ENCODE measurements at places on chromosomes 7 and 10.

DNA sequence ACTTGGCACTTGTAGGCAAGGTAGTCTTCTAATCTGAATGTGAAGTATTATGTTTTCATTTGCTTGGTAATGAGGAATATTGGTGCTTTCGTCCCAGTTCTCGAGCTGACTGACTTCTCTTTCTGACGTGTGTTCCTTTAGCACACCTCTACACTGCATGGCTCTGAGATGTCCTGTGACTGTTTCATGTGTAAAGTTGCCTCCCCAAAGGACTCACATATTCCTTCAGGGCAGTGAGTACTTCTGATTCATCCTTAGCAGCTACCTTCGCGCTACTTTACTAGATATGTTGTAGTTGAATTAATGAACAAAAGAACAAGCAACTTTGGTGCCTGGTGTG lies 113.7 kb downstream of the EGFR start:
- no peak for DNase-seq
- H3K4me1 ChIP-seq, result no peaks in the 10 kb centered on the region
- no peak overlapping the region for H3K27ac ChIP-seq
- no peaks in the 10 kb centered on the region for H3K27me3 ChIP-seq
- no peaks in the 10 kb centered on the region for H3K36me3 ChIP-seq
- H3K4me3 ChIP-seq, result no peak overlapping the region

GRCh38 chr7:23158546-23158945 lies 23.3 kb upstream of the NUP42 start:
- no peaks in the 10 kb centered on the region for H3K4me1 ChIP-seq
- no peak overlapping the region for H3K4me3 ChIP-seq
- DNase-seq, result no peak
- H3K36me3 ChIP-seq, result peaks cover 1% of the 10 kb centered on the region
- H3K27ac ChIP-seq, result no peak overlapping the region

DNA sequence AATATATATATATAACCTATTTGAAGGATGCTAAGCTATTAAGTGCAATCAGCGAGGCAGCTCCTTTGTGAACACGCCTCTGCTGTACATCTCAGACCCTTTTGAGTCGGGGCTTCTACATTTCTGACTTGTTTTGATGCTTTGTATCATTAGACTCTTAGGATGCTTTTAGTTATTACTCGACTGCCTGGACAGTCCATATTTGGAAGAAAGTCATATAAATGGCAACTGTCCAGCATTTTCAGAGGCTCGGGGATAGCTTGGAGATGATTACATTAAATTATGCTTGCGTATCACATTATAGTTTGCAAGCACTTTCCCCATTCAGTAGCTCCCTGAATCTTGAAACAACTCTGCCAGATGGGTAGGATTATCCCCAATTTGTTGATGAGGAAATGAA lies 257.9 kb downstream of the PTEN start:
- 0 out of 2 replicates have a peak, but pooled peaks cover 2% of the 10 kb centered on the region for H3K4me1 ChIP-seq
- DNase-seq, result no peak
- no peaks in the 10 kb centered on the region for H3K36me3 ChIP-seq

- DNase-seq, result no peak
- H3K36me3 ChIP-seq, result peaks cover 21% of the 10 kb centered on the region
- H3K27me3 ChIP-seq, result no peaks in the 10 kb centered on the region
Measured at GRCh38 chr10:75032119-75032518, 79.3 kb upstream of the SAMD8 start.

- H3K27me3 ChIP-seq, result no peaks in the 10 kb centered on the region
- no peak overlapping the region for H3K27ac ChIP-seq
- H3K36me3 ChIP-seq, result no peaks in the 10 kb centered on the region
- DNase-seq, result no peak
Measured at GRCh38 chr7:38481401-38481800, 149.8 kb downstream of the AMPH start.

- peaks cover 17% of the 10 kb centered on the region for H3K4me1 ChIP-seq
- peak overlapping the region; percentile 30 for H3K4me3 ChIP-seq
- no peaks in the 10 kb centered on the region for H3K27me3 ChIP-seq
- H3K27ac ChIP-seq, result no peak overlapping the region
- DNase-seq, result peak; percentile 50
- H3K36me3 ChIP-seq, result no peaks in the 10 kb centered on the region
Measured at GRCh38 chr7:30879139-30880124, 32.2 kb upstream of the AQP1 start.

GRCh38 chr10:30500534-30500933 lies 66.5 kb downstream of the MAP3K8 start:
- no peak overlapping the region for H3K4me3 ChIP-seq
- DNase-seq, result no peak
- no peaks in the 10 kb centered on the region for H3K27me3 ChIP-seq
- no peaks in the 10 kb centered on the region for H3K36me3 ChIP-seq
- H3K27ac ChIP-seq, result no peak overlapping the region
- peaks cover 5% of the 10 kb centered on the region for H3K4me1 ChIP-seq

DNA sequence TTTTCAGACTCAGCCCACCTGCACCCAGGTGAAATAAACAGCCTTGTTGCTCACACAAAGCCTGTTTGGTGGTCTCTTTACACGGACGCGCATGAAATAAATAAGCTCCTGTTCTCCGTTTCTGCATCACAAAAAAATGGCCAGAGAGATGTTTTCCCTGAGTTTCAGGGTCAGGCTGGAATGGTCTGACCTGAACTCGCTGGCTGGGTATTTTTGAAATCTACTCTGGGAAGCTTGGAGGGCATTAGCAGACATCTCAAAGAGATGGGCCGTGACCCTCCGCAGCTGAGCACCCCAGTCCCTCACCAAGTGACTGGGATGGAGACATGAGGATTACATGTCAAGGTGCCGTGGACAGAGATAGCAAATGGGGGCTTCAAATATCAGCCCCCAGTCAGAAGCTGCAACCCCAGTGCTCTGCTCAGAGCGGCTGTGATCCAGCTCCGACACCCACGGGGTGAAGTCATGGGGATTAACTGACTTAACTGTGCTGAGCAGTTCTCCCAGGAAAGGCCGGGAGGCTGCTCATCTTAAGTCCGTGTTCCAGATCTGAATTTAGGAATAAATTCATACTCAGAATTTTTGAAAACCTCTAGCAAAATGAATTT lies 22.3 kb downstream of the CALML5 start:
- peak overlapping the region; percentile 75 for H3K27ac ChIP-seq
- peaks cover 7% of the 10 kb centered on the region for H3K36me3 ChIP-seq
- peak overlapping the region; percentile 58 for H3K4me3 ChIP-seq

DNA sequence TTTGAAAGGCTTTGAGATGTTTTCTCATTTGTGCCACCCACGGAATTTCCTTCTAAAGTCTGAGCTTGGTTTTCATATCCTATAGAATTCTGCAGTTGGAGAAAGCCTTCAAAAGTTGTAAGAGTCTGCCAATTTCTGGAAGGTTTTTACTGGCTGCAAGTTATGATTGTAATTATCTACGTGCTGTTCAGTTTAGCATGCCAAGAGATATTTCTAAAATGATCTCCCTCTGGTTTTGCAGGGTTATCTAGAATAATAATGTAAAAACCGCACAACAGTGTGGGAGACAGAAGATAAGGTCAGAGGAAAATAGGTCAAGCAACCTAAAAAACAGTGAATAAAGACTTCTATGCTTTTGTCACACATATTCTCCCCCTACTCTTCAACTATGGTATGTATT lies 69.3 kb downstream of the MTERF1 start:
- H3K4me1 ChIP-seq, result no peaks in the 10 kb centered on the region
- H3K27ac ChIP-seq, result no peak overlapping the region
- no peaks in the 10 kb centered on the region for H3K36me3 ChIP-seq
- DNase-seq, result no peak

- no peak overlapping the region for H3K27ac ChIP-seq
- no peak for DNase-seq
- no peak overlapping the region for H3K4me3 ChIP-seq
- no peaks in the 10 kb centered on the region for H3K4me1 ChIP-seq
- H3K36me3 ChIP-seq, result no peaks in the 10 kb centered on the region
Measured at GRCh38 chr7:22013711-22014110, 68.0 kb upstream of the CDCA7L start.

GRCh38 chr7:148474481-148475025 lies 116.0 kb upstream of the C7orf33 start:
- H3K27ac ChIP-seq, result no peak overlapping the region
- no peaks in the 10 kb centered on the region for H3K27me3 ChIP-seq
- H3K4me3 ChIP-seq, result no peak overlapping the region
- H3K36me3 ChIP-seq, result no peaks in the 10 kb centered on the region

DNA sequence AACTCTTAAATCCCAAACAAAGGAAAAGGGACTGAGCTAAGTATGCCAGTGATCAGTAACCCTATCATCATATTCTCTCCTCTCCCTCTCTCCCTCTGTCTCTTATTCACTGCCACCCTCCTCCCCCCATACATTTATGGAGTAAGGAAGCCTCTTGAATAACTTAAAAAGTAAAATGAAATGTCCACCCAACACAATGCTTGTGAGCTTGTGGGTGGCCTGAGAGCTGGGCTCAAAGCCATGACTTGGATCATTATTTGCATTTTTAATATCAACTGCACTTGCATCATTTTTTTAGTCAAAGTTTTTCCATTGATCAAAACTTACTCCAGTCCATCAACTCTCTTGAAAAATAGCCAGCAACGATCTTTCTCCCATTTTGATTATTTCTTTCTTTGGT lies 46.8 kb downstream of the FAM107B start:
- no peak for DNase-seq
- no peak overlapping the region for H3K27ac ChIP-seq
- H3K4me1 ChIP-seq, result no peaks in the 10 kb centered on the region
- H3K27me3 ChIP-seq, result no peaks in the 10 kb centered on the region
- H3K4me3 ChIP-seq, result no peak overlapping the region

DNA sequence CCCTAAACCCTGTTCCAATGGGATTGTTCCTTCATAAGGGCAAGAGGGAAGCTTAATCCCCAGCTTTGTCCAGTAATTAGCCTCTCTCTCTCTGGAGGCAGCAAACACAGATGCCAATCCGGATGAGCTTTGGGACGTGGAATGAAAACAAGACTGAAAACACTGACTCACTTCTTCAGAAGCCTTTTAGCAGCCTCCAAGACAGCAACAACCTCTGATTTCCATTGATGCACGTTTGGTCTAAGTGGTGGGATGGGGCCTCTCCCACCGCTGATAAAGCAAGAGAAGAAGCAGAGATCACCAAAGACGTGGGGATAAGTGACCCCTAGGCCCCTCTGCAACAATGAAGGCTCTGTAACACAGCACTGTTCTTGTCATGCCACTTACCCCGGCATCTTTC lies 5.8 kb upstream of the GFRA1 start:
- DNase-seq, result no peak
- no peak overlapping the region for H3K27ac ChIP-seq
- peaks cover 2% of the 10 kb centered on the region for H3K4me1 ChIP-seq
- peaks cover 16% of the 10 kb centered on the region for H3K27me3 ChIP-seq
- H3K36me3 ChIP-seq, result no peaks in the 10 kb centered on the region

DNA sequence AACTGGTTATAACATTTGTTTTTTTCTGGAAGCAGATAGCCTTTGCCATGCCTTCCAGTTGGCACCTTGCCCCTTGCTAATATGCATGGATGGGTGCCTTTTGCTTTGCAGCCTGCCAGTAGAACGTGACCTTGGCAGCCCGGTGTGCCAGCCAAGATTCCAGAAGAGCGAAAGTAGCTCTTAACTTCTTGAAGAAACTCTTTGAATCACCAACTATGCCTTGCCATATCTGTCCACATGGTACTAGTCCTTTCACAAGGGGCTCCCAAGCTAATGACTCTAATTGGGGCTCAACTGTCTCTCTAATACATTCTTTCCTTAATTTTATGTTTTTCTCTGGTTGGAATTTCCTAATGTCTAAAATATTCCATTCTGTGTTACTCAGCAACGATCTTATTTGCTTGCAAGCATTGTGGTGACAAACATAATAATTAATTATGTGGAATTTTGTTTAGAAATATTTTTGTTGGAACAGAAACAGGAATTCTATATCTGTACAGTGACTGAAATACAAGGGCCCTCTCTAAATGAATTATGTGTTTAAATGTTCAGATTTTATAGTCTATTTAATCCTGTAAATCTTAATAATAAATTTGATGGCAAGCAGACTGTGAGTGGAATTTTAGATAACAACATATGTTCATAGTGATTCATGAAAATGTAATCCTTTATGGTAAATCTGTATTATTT lies 45.8 kb downstream of the HDAC9 start:
- H3K4me3 ChIP-seq, result no peak overlapping the region
- DNase-seq, result no peak
- no peaks in the 10 kb centered on the region for H3K36me3 ChIP-seq
- no peak overlapping the region for H3K27ac ChIP-seq
- H3K27me3 ChIP-seq, result no peaks in the 10 kb centered on the region

GRCh38 chr10:12868229-12868628 lies 133.3 kb downstream of the CCDC3 start:
- H3K4me1 ChIP-seq, result no peaks in the 10 kb centered on the region
- H3K36me3 ChIP-seq, result no peaks in the 10 kb centered on the region
- no peaks in the 10 kb centered on the region for H3K27me3 ChIP-seq
- no peak overlapping the region for H3K4me3 ChIP-seq
- DNase-seq, result no peak

DNA sequence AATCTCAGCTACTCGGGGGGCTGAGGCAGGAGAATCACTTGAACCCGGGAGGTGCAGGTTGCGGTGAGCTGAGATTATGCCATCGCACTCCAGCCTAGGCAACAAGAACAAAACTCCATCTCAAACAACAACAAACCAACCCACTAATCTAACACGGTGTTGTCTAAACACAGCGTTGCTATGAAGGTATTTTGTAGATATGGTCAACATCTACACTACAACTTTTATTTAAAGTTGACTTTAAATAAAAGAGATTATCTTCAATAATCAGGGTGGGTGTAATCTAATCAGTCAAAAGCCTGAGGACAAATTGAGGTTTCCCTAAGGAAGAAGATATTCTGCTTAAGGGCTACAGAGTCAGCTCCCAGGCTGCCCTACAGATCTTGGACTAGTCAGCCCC lies 24.2 kb downstream of the BAIAP2L1 start:
- H3K4me1 ChIP-seq, result no peaks in the 10 kb centered on the region
- H3K27ac ChIP-seq, result no peak overlapping the region
- peaks cover 9% of the 10 kb centered on the region for H3K36me3 ChIP-seq

DNA sequence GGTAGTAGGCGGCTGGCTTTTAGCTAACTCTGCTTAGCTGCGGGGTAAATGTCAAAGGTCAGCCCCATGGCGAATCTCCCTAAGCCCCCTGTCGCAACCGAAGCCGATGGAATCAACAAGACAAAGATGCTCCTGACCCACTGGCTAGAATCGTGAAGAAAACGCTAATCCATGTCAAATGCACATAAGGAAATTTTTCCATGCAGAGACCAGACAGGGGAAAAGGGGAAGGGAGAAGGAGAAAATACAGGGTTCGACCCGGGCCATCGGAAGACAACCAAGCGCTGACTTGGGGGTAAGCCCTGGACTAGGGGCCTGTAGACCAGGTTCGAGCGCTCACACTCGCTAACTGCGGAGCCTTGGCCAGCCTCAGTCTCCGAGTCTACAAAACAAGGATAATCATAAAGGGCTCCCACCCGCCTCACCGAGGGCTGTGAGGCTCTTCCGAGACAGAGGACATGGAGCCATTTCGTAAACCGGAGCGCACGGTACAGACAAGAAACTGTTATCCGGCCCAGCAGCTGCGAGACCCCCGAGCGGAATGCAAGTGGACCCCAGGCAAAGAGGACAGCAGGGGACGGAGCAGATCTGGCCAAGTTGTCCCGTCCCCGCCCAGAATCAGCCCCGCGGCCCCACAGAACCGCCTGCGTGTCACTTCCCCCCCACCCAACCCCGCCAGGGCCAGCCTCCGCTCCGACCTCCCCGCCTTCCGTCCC lies 507 bp downstream of the SAR1A start:
- H3K27ac ChIP-seq, result no peak overlapping the region
- no peak for DNase-seq
- no peaks in the 10 kb centered on the region for H3K4me1 ChIP-seq
- H3K27me3 ChIP-seq, result no peaks in the 10 kb centered on the region
- H3K36me3 ChIP-seq, result peaks cover 18% of the 10 kb centered on the region

- no peaks in the 10 kb centered on the region for H3K27me3 ChIP-seq
- DNase-seq, result no peak
- H3K4me3 ChIP-seq, result no peak overlapping the region
- no peak overlapping the region for H3K27ac ChIP-seq
- no peaks in the 10 kb centered on the region for H3K4me1 ChIP-seq
Measured at GRCh38 chr7:104973227-104973626, 40.8 kb upstream of the KMT2E start.

All from H9 (cell line).